ENCODE measurements at places on chromosomes 1 and 21. TPM values are rescaled to one million over a fixed set of nuclear protein-coding genes. Genes with fewer than 3 reads are reported as not detected.

DNA sequence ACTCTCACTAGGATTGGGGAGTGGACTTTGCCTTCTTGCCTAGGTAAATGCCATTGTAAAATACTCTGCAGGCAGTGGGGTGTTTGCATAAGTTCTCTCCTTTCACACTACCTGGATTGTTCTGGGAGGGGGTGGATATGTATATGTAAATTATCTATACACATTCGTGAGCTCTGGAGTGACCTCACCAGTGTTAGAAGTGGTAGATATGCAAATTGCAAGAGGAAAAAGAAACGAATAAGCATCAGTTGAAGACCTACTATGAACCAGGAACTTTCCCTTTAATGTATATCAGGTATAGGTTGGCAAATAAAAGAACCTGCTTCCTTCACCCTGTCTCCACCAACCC lies 1.5 kb upstream of the ARHGEF11 start:
- no peak for DNase-seq

GRCh38 chr1:230957580-230957989 lies 21.1 kb downstream of the TTC13 start:
- no peak for DNase-seq

GRCh38 chr1:160205242-160206035 lies at the start of gene PEA15:
Gene PEA15, plus strand, starts transcription at chr1:160205384. Its CDS starts 6,161 bp downstream, at chr1:160211545.
- DNase-seq, result peak; percentile 70

DNA sequence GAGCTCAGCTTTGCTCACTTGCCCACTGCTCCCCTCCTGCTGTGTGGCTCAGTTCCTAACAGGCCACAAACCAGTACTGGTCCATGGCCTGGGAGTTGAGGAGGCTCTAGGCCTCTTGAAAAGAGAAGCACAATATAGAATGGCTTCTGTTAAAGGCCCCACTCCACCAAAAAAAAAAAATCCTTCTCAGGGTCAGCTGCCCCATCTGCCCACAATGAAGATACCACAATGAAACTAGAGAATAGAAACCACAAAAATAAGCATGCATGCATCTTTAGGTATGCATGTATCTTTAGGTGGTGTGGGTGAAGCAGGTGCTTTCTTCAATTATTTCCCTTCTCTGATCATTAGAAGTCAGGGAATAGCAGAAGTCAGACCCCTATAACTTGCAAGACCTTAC lies 620.4 kb upstream of the BEND5 start:
- no peak for DNase-seq

DNA sequence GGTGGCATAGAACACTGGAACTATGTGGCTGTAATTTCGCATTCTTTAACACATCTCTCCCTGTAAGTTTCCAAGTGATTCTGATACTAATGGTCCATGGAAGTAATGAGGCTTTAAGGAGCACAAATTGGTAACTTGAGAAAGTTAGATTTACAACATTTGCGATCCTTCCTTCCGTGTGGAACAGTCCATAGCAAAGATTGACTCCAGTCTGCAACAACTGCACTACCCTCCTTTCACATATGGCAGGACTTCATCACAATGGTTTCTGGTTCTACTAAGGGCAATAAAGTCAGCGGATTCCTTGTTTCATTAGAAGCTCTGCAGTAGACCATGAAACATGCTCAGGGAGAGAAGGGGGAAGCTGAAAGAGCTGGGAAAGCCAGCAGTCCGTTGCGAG lies 261.2 kb downstream of the RGS7 start:
- no peak for DNase-seq

Gene CELA3A
- not detected for total RNA-seq

Gene GNAT2
- total RNA-seq, result 0.88 TPM

Gene HHIPL2
- not detected for total RNA-seq

Gene AMY1B
- not detected for total RNA-seq

Gene CFAP74
- 0.41 TPM for total RNA-seq
